GM04504 (cell line): ENCODE measurements at places on chromosomes 2 and 18.

- DNase-seq = no peak
Observed at GRCh38 chr2:172415865-172416183, 11.6 kb upstream of the ITGA6 start.

GRCh38 chr18:56148373-56148772 lies 490.0 kb downstream of the TXNL1 start:
- peak; percentile 51 for DNase-seq

- no peak for DNase-seq
Observed at GRCh38 chr18:54191352-54191751, 33.1 kb downstream of the MBD2 start.

GRCh38 chr2:42190191-42190590 lies 21.0 kb downstream of the EML4 start:
- no peak for DNase-seq

- DNase-seq = no peak
Observed at GRCh38 chr2:216318521-216318874, 53.8 kb downstream of the MARCHF4 start.

DNA sequence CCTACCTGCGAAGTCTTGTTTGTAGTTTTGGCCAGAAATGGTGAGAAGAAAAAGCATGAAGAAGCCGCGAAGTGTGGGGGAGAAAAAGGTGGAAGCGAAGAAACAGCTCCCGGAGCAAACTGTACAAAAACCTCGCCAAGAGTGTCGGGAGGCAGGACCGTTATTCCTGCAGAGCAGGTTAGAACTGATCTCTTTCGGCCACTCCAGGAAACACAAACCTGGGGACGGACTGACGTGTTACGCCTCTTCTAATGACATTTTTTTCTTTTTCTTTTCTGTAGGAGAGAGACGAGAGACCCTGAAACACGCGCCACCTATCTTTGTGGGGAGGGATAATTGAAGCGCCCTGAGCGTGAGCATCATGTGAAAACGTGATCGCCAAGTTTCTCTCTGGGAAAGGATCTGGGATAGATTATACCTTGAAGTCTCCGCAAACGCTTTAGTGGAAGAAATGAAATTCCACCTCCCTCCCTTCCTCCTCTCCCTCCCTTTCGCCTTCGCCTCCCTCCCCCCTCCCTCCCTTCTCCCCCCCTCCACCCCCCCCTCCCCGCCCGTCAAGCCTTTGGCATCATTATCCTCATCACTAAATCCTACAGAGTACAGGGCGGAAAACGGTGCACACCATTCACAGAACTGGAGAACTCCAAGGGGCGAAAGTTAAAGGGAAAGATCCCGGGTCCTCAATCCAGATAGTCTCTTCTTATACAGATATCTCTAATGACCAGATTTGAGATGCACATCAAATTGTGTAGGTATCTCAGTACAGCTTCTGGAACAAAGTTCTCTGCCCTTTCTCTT lies at the start of gene ZEB2:
TSS of gene ZEB2 (minus strand) at position 186 of the 798 bp plus-strand sequence. CDS start 2,769 bp downstream, outside the sequence.
- peak; percentile 83 for DNase-seq

DNA sequence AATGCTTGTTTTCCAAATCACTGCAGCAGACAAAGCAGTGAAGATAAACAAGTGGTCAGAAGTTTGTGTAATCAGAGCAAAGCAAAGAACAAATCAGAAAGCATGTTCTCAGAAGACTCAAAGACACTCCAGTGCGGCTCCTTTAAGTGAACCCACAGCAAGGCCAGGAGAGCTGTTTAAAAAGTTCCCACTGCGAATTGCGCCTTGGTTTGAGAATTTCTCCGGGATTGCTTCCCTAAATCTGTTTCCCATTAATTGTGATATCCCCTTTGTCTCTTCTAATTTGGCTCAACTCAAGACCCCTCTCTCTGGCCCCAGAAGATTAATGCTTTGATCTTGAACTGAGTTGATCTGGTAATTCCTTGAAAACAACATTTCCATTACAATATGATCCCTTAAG lies 122.4 kb upstream of the BCL2L11 start:
- DNase-seq = no peak
